ENCODE measurements at places on chromosomes 1 and 21.

- DNase-seq = no peak
Measured at GRCh38 chr1:2354511-2355372, 36.6 kb downstream of the MORN1 start.

DNA sequence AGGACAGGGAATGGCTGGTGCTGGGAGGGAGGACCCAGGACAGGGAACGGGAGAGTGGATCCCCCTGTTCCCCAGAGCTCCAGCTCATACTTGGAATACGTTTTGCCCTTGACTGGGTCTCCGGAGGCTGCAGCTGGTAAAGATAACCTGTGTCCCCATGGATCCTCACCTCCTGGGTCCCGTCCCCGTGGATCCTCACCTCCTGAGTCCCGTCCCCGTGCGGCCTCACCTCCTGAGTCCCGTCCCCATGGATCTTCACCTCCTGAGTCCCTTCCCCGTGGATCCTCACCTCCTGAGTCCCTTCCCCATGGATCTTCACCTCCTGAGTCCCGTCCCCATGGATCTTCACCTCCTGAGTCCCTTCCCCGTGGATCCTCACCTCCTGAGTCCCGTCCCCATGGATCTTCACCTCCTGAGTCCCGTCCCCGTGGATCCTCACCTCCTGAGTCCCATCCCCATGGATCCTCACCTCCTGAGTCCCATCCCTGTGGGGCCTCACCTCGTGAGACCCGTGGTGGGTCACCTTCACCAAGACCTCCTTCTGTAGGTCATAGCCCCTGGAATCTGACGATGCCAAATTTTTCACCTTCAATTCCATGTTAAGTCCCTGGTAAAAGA is 61.4 kb downstream of the SCCPDH start:
- DNase-seq = no peak

GRCh38 chr1:108158893-108159453 is 41.2 kb downstream of the SLC25A24 start:
- DNase-seq = no peak

- DNase-seq = no peak
Measured at GRCh38 chr1:153663211-153663610, 4.7 kb downstream of the SNAPIN start.

DNA sequence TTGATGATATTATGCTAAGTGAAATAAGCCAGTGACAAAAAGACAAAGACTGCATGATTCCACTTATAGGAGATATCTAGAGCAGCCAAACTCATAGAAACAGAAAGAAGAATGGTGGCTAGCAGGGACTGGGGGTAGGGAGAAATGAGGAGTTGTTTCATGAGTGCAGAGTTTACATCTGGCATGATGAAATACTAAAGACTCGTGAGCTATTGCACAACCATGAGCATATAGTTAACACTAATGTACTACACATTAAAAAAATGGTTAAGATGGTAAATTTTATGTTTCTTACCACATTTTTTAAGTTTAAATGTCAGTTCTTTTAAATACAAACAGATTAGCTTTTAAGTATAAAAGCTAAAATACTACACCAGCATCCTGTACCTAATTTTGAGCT is 57.8 kb downstream of the ESRRG start:
- DNase-seq = no peak

GRCh38 chr1:223150443-223150842 is 7.4 kb upstream of the TLR5 start:
- DNase-seq = no peak

DNA sequence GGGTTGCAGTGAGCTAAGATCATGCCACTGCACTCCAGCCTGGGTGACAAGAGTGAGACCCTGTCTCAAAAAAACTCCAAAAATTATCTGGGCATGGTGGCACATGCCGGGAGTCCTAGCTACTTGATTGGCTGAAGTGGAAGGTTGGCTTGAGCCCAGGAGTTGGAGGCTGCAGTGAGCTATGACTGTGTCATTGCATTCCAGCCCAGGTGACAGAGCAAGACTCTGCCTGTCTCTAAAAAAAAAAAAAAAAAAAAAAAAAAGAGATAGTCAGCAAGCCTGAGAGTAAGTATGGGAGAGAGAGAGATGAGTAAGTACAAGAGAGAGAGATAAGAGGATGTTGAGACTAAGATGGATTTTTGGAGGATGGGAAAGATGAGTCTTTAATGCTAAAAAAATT is 180.8 kb upstream of the CACYBP start:
- no peak for DNase-seq

DNA sequence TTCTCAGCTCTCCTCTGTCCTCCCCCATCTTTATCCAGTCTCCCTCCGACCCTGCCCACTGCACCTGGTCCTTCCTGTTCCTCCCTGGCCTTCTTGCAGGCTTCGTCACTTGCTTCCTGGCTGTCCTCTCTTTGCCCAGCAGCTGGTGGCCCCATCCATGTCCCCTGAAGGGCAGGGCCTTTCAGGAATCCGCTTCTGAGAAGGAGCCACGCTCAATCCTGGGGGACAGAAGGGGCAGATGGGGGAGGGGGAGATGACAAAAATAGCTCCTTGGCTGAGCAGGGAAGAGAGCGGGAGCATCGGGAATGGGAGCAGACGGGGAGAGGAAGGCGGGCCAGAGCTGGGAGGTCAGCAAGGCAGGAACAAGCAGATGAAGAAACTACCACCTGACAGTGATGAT is 40.7 kb downstream of the SLC30A1 start:
- no peak for DNase-seq

DNA sequence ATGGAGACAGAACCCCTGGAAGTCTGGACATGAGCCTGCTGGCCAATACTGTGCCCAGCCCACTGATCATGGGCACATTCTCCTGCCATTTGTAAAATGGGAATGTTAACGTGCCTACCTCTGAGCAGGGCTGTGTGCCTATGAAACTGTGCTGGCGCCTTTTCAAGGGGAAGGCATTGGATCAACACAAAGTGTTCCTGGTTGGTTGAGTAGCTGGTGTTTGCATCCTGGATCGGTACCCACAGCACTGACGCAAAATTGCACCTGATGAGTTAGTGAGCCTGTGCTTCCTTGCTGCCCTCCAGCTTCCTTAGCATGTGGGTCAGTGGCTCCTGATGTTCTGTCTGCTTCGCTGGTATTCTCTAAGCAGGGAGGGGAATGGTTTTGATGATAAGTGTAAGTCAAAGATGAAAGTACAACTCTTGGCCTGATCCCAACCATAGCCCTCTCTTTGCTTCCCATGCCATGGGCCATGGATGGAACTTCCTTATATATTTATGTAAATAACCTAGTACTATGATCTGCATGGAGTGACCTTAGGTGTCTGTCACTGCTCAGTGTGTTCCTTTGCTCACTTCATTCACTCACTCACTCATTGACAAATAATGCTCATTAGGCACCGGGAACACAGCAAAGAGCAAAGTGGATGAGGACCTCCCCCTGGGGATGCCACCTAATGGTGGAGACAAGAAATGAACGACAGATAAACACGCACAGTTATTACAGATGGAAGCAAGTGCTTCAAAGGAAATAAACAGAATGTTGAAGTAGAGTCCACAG is 22.7 kb downstream of the MAB21L3 start:
- DNase-seq = no peak

DNA sequence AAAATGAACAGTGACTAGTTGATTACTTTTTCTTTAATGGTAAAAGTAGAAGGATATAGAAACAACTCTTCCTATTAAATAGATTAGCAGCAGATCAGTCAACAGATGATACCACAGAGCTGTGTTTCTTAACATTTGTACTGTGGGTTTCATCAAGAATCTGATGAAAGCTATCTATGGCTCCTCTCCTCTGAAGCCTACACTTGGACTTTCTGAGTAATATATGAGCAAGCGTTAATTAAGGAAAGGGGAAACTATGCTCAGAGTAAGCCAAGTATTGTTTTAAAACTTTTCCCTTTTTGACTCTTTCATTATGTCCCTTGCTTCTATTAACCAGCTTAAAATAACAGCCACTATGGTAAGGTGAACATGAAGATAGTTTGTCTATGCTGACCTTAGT is 10.8 kb downstream of the ARID4B start:
- DNase-seq = no peak

GRCh38 chr1:37849480-37849879 is 9.9 kb downstream of the MTF1 start:
- DNase-seq = no peak

DNA sequence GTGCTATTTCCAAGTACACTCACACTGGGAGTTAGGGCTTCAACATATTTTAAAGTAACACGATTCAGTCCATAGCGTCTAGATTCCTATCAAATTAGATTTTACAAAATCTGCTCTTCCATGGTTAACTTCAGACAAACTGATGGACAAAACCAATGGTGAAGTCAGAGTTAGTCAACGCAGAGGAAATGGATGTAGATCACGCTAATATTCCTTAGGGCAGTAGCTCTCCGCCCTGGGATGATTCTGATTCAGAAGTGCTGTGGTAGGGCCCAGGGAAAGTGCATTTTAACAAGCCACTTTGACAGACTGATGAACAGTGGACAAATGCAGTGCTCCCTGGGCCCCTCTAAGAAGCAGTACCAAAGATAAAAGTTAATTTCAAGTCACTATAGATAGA is 83.2 kb downstream of the HIVEP3 start:
- no peak for DNase-seq

DNA sequence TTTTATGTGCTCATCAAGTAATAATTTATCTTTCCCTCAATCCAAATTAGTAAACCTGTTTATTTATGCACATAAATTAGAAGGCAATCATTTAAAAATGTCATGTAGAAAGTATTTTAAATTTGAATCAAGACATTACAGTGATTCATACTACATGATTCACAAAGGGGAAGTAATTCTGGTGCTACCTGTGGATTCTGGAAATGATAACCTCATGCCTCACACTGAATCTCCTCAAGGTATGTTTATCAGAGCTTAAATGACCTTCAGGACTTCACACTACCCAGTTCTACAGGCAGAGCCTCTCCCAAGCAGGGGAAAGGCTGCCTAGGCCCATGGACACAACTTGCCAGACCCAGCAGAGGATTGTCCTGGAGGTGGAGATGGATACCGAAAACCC is 25.2 kb upstream of the TDRD10 start:
- no peak for DNase-seq

GRCh38 chr1:55259911-55260609 is 44.9 kb upstream of the USP24 start:
- no peak for DNase-seq

DNA sequence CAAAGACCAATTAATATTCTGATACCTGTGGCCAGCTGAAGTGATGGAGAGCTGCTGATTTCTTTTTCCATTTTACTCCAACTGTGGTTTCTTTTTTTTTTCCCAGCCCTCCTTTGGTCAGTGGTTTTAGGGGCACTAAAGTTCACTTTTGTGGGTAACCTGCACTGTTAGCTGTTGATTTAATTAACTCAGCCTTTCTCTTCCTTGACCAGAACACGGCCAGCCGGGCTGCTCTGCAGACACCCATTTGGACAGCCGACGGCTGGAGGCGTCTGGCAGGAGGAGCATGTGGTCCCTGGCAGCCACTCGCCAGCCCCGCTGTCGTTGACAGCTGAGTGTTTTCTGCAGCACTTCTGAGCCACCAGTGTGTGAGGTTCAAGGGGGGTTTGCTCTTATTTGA is 136.2 kb upstream of the RUNX3 start:
- no peak for DNase-seq

- DNase-seq = no peak
Measured at GRCh38 chr1:8752921-8753713, 64.3 kb downstream of the RERE start.

- no peak for DNase-seq
Measured at GRCh38 chr1:159162516-159163265, 8.7 kb upstream of the CADM3 start.

- DNase-seq = no peak
Measured at GRCh38 chr1:20931930-20932436, 144.9 kb upstream of the HP1BP3 start.

DNA sequence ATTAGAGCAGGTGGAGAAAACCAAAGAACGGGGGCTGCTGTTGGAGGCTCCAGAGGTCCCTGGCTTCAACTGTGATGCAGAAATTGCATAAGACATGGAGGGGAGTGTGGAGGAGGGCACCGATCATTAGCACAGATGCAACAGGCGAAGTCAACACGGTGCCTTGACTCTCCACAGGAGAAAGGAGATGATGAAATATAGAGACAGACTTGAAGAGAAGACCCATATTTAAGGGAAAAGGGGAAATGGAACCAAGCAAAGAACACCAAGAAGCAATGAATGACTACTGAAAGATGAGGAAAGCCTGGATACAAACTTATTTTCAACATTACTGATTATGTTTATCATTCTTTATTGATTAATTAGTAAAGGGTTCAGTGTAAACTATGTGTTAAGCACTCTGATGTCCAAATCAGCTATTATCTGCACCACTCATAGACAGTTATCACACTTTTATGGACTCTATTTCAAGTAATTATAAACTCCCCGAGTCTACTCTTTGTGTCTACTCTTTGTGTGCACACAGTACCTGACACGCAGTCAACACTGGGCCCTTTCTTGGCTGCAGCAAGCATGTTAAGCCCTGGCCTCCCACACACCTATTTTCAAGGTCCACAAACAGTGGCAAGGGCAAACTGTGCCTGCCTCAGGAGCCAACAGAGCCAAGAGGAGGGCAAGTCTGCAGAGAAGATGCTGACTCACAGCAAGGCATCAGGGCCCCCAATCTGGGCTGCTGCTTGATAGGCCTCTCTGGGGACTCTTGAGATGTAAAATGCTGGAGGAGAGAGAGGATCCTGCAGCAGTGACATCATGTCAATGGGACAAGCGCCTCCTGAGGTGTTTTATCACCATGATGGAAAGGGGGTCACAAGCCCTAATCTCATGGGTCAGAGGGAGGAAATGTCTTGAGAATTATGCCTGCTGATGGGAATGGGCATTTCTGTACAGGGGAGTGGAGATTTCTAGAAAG is 17.6 kb downstream of the PCNX2 start:
- DNase-seq = no peak

Measured in NCI-H2081 treated with DMSO at 0.1 percent for 48 hours (cell line).